GM12878 (cell line): ENCODE measurements at places on chromosomes 16 and 17. TPM values are rescaled to one million over a fixed set of nuclear protein-coding genes. Genes with fewer than 3 reads are reported as not detected.

The CRHR1 gene
- polyA plus RNA-seq = not detected in 2 replicates

The KCNG4 gene
- not detected in 2 replicates for polyA plus RNA-seq

DNA sequence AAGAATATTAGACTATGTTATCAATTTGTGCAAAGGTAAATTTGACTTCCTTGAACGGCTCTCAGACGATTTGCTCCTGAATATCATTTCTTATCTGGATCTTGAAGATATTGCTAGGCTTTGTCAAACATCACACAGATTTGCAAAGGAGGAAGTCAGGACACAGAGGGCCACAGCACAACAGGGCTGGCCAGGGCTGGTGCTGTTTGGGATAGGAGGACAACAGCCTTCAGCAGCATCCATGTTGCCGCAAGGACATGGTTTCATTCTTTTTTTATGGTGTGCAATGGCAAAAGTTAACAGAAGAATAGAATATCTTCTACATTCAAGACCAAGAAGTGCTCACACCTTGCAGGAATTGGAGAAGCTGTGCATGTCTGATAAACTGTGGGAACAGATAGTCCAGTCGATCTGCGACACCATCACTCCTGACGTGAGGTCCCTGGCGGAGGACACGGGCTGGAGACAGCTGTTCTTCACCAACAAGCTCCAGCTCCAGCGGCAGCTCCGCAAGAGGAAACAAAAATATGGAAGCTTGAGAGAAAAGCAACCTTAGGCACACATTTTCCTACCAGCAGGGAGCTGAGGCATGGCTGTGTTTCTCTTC lies 59.8 kb downstream of the KPNA2 start:
- 0 out of 2 replicates have a peak, but pooled peaks cover under 1% of the 10 kb centered on the region for H3K4me1 ChIP-seq
- H3K27me3 ChIP-seq = no peaks in the 10 kb centered on the region
- no peak for DNase-seq
- no peaks in the 10 kb centered on the region for H3K36me3 ChIP-seq
- no peak overlapping the region for H3K27ac ChIP-seq

DNA sequence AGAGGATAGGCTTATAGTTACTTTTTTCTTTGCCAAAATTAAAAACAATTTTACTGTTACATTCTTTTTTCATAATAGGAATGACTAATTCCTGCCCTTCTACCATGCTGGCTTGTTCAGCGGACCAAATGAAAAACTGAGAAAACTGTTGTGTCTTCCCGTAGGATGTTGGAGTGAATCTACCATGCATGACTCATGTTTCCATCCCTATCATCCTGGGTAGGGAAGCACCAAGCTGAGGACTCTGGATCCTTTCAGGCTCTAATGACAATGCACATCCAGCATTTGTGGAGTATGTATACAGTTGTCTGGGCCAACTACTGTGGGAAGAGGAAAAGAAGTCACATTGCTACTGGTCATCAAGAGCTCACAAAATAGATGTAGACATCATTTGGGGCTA lies 41.1 kb upstream of the DHX8 start:
- no peaks in the 10 kb centered on the region for H3K27me3 ChIP-seq
- H3K4me3 ChIP-seq = no peak overlapping the region
- H3K36me3 ChIP-seq = no peaks in the 10 kb centered on the region
- no peak for DNase-seq

DNA sequence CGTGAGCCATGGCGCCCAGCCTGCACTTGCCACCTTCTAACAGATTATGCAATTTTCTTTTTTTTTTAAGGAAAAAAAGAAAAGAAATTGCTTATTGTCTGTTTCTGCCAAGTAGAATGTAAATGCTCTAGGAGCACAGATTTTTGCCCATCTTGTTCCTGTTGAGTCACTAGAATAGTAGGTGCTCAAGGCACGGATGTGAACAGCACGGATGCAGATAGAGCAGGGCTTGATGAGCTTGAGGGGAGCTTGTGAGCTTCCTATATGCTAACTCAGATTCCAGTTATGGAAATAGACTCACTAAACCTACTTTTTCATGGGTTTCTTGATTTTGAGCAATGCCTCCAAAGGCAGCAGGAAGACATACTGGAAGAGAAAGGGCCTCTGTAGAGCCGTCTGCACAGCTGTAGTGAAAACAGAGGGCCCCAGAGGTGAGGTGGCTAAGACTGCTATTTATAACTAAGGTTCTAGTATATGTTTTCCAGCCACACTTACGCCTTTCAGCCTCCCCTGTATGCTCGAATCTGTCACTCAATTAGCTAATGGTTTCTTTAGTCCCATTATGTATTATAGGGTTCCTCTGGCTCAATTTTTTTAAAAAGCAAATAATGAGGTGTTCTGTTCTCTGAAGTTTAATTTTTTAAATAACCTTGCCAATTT lies 72.8 kb downstream of the WWP2 start:
- DNase-seq = no peak
- H3K27ac ChIP-seq = peak overlapping the region; percentile 31; the same call in 1 of the 2 replicates
- no peak overlapping the region; the same call in 1 of the 2 replicates for H3K4me3 ChIP-seq
- no peaks in the 10 kb centered on the region for H3K27me3 ChIP-seq

DNA sequence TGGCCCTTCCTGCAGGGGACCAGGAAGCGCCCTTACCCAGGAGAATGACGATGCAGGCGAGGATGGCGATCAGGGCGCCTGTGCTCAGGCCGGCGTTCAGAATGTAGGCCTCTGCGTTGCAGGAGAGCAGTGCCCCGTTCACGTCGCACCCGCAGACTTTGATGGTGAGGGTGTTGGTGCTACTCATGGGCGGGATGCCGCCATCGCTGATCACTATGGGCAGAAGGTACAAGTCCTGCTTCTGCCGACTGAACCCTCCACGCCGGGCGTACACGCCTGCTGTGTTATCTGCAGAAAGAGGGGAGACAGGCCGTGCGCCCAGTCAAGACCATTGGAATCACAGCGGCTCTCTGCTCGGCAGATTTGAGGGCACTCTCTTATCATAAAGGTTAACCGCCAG lies 171.1 kb downstream of the CDH11 start:
- no peak overlapping the region for H3K27ac ChIP-seq
- no peak for DNase-seq
- H3K27me3 ChIP-seq = no peaks in the 10 kb centered on the region
- H3K36me3 ChIP-seq = no peaks in the 10 kb centered on the region
- no peaks in the 10 kb centered on the region for H3K4me1 ChIP-seq

DNA sequence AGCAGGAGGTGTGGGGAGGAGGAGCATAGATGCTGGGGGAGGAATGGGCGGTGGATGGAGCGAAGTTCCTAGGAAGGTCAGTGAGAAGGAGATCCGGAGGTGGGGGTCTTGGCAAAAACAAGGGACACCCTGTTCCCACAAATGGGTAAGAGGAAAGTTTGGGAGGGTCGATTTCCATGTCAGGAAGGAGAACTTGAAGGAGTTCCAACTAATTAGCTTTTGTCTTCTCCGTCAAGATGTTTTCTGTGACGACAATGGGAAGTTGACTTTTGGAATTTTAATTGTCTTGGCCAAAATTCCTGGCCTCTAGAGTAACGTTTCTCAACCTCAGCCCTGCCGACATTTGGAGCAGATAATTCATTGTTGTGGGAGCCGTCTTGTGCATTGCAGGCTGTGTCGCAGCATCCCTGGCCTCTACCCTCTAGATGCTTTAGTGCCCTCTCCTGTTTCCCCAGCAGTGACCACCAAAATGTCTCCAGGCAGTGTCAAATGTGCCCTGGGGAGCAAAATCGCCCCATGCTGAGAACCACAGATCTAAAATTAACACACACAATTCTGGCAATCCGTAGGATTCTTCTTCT lies 97.1 kb downstream of the PITPNC1 start:
- H3K36me3 ChIP-seq = no peaks in the 10 kb centered on the region
- H3K4me3 ChIP-seq = no peak overlapping the region
- DNase-seq = no peak
- peaks cover 21% of the 10 kb centered on the region for H3K4me1 ChIP-seq
- no peaks in the 10 kb centered on the region for H3K27me3 ChIP-seq

GRCh38 chr17:66836063-66837005 lies 1.4 kb downstream of the CACNG5 start:
- H3K36me3 ChIP-seq = no peaks in the 10 kb centered on the region
- H3K27ac ChIP-seq = no peak overlapping the region
- H3K4me3 ChIP-seq = no peak overlapping the region
- H3K27me3 ChIP-seq = no peaks in the 10 kb centered on the region; the same call in none of the 2 replicates
- H3K4me1 ChIP-seq = no peaks in the 10 kb centered on the region
